Activated T-cell treated with anti-CD3 and anti-CD28 coated beads, Interleukin-2, amount 50 U/mL, for 72 hours (primary cell): ENCODE measurements at places on chromosomes 2 and 18. TPM values are rescaled to one million over a fixed set of nuclear protein-coding genes. Genes with fewer than 3 reads are reported as not detected.

ZSWIM2 gene
- total RNA-seq: not detected

GRCh38 chr2:109330056-109330455 lies 201.1 kb downstream of the SH3RF3 start:
- no peak overlapping the region for H3K27ac ChIP-seq
- DNase-seq: no peak
- no peaks in the 10 kb centered on the region for H3K36me3 ChIP-seq
- H3K4me3 ChIP-seq: no peak overlapping the region
- H3K4me1 ChIP-seq: peaks cover 24% of the 10 kb centered on the region
- peaks cover 15% of the 10 kb centered on the region for H3K27me3 ChIP-seq

RPL37A gene
- 3,626 TPM for total RNA-seq

DNA sequence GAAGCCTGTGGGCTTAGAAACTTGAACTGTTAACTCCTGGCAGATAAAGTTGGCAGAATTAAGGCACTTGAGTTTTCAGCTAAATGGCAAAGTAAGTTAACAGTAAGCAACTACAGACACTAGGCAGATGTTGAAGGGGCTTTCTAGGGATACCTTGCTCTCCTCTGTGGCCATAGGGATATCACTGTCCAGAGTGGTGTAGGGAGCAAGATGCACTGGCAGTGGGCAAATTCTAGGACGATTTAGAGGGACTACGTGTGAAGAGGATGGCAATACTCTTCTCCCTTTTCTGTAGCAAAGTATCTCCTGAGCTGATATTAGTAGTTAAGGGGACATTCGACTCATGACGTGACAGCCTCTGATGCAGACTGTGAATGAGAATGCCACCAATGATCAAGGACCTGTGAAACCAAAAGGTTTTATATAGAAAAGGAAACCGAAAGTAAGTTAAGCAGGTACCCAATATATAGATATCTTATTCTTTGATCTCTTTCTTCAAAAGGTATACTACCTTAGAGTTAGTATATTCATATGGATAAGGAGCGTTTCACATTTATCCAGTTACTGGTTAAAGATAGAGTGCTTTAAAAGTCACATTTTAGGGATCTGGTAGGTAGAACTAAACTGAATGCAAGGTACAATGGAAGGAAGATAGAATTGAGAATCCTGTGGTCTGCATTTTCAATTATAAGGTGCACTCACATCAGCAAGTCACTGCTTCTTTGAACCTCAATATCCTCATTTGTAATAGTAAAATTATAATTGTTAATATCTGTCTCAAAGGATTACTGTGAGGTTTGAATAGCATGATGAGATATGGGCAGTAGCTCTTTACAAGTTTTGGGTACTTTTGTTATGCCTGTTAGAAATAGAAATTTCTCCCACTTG lies 106.4 kb downstream of the KCNH7 start:
- H3K27me3 ChIP-seq: no peaks in the 10 kb centered on the region
- DNase-seq: no peak
- H3K27ac ChIP-seq: peak overlapping the region; percentile 46

SPC25 gene
- 23.7 TPM for total RNA-seq

CABYR gene
- 2.1 TPM for total RNA-seq

CYB5A gene
- total RNA-seq: 47.8 TPM

DNA sequence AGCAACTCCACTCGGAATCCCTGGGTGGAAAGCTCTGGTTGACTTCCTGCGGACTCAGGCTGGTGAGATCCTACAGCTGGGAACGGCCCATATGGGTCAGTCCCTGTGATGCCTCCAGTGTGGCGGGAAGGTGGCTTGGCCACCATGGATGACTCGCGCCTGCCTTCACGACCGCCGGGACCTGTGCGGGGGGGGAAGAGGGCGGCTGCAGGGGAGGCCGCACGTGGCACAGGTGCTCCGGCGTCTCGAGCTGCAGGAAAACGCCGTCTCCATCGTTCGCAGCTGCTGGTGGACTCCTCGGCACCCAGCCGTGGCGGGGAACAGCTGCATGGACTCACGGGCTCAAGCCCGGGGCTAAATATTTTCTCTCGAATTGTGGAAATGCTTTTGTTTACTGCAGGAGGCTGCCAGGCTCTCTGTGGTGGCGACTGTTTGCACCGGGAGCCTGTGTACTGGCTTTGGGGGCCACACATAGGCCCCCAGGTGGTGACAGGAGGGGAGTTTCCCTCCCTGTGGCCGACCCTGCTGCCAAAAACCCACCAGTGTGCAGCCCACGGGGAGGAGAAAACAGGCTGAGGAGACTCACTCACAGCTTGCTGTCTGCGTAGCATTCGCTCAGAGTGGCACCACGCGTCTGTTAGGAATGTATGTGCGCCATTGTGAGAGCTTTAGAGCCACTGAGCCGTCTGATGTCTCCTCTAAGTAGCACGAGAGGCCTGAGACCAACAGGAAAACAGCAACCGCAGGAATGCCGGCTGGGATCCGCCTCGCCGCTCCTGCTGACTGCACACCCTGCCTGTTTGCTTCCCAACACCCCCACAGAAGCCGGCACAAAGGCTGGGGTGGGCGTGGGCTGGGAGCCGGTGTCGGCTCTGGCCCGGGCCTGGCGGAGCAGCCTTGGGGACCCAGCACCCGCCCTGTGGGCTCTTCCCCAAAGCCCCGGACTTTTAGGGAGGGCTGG lies 89.2 kb downstream of the NFATC1 start:
- H3K36me3 ChIP-seq: no peaks in the 10 kb centered on the region
- no peak for DNase-seq
- H3K4me3 ChIP-seq: no peak overlapping the region
- no peaks in the 10 kb centered on the region for H3K4me1 ChIP-seq

STARD6 gene
- total RNA-seq: 0.23 TPM

- no peak overlapping the region for H3K4me3 ChIP-seq
- H3K36me3 ChIP-seq: peaks cover 2% of the 10 kb centered on the region
- no peak for DNase-seq
- peaks cover 10% of the 10 kb centered on the region for H3K27me3 ChIP-seq
- no peak overlapping the region for H3K27ac ChIP-seq
Observed at GRCh38 chr18:11323359-11323819, 174.0 kb upstream of the PIEZO2 start.
